ENCODE measurements at places on chromosomes 11 and 22.

DNA sequence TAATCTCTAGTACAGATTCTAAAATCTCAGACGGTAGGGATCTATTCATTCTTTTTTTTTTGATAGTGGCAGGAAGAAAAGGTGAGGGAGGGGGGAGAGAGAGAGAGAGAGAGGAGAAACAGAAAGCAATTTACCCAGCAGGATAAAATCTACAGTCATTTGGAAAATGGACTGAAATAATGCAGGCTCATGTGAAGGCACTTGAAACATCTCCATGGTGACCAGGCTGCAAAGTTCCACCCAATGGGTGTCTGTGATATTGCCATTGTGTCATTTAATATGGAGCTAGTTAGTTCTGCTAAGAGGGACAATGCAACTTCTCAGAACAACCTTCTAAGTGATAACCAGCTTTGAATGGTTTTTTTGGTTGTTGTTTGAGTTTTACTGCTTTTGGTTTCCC lies 165.2 kb upstream of the RAG2 start:
- no peak for DNase-seq

DNA sequence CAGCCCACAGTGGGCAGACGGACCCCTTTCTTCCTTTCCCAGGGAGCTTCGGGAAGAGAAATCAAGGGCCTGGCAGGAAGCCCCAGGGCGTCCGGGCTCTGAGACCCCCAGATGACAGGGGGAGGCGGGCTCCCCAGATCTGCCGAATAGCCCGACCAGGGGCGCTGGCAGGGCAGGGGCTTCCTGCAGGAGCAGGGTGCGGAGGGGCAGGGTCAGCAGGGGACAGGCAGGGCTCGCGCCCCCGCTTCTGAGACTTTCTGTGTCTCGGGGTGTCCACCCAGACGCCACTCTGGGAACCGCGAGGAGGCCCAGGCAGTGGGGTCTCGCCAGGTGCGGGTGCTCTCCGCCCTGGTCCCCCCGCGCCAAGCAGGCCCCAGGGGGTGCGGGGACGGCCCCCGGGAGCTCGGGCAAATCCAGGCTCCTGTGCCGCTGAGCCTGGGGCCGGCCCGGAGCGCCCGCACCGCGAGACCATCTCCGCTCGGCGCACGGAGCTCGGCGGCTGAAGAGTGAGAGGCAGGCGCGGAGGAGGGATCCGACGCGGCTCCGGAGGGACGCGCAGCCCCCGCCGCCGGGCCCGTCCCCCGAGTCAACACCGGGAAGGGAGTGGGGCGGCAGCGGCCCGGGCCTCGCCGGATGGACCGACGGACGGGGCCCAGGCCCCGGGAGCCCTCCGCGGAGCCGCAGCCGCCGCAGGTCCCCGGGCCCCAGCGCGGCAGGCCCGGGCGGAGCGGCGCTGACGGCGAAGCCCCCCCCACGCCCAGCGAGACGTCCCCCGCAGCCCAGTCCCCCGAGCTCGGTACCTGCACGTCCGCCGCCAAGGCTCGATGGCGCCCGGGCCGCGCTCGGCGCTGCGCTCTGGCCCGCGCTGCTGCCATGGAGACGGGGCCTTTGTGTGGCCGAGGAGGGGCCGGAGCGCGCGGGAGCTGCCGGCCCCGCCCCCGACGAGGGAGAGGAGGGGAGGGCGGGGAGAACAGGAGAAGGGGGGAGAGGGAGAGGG lies at the start of gene PLXNB2:
PLXNB2 (minus strand) TSS at position 894 of the 997 bp plus-strand sequence. CDS start 17,062 bp downstream, outside the sequence.
- peak; percentile 39 for DNase-seq

DNA sequence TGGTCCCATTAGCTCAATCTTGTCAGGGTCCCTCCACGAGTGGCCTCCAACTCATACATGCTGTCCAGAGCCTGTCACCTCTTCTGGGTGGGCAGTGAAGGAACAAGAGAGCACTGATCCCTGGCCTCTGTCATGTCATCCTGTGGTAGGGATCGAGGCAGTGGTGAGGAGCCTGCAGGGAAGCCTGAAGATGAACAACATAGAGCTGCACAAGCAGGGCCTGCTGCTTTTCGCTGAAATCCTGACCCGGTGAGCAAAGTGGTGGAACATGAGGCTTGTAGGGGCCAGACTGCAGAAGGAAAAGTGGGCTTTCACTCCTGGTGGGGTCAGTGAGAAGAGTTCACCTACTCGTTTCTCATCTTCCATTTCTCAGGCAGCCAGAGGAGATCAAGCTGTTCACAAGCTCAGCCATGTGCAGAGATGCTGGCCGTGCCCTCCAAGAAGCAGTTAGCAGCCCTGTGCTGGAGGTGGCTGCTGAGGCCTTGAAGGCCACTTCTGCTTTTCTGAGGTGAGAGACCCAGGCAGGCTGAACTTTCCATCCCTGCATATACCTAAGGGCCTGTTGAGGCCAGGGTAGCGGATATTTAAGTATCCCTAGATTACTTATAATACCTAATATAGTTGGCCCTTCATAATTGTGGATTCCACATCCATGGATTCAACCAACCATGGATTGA lies 32.9 kb downstream of the MEI1 start:
- no peak for DNase-seq

DNA sequence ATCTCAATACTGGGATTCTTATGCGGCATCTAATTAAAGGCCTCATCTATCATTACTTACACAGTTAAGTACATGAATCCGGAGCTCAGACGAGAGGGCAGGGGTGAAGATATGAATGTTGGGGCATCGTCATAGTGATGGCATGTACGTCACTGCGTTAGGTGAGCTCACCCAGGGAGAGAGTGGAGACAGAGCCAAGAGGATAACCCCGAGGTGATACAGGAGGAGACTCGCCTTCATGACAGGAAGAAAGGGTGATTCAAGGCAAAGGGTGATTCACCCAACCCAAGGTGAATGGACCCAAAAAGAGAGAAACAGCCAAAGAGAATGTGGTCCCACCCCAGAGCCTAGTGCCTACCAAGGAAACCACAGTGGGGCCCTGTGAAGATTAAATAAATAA lies 132.9 kb upstream of the BLID start:
- no peak for DNase-seq

- no peak for DNase-seq
Measured at GRCh38 chr11:125416981-125417935, 78.8 kb downstream of the FEZ1 start.

DNA sequence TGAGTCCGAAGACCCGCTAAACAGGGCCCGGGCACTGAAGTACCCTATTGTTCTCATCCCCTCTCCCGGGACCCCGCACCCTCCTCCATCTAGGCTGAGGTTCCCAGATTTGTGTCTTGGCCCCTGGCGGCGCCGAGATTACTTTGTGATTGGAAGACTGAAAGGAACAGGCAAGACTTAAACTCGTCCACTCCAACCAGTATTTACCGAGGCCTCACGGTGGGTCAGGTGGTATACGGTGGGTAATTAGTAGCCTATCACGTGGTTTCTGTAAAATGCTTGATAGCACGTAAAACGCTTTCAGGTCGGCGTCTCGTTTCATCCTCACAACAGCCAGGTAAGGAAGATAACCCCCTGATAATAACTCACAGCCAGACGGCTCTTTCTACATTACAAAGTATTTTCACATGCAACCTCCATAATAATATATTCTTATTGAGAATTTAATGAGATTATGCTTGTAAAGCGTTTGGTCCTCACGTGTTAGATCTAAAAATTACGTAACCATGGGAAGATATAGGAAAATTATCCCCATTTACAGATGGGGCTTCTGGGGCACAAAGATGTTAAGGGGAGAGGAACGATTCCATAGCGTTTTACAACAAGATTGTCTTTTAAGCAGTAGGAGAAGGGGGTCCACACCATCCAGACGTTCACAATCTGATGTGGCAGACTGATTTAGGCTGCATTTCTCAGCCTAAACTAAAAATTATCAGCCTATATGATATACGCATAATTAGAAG lies 642 bp upstream of the PIK3C2A start:
- DNase-seq = peak; percentile 44

DNA sequence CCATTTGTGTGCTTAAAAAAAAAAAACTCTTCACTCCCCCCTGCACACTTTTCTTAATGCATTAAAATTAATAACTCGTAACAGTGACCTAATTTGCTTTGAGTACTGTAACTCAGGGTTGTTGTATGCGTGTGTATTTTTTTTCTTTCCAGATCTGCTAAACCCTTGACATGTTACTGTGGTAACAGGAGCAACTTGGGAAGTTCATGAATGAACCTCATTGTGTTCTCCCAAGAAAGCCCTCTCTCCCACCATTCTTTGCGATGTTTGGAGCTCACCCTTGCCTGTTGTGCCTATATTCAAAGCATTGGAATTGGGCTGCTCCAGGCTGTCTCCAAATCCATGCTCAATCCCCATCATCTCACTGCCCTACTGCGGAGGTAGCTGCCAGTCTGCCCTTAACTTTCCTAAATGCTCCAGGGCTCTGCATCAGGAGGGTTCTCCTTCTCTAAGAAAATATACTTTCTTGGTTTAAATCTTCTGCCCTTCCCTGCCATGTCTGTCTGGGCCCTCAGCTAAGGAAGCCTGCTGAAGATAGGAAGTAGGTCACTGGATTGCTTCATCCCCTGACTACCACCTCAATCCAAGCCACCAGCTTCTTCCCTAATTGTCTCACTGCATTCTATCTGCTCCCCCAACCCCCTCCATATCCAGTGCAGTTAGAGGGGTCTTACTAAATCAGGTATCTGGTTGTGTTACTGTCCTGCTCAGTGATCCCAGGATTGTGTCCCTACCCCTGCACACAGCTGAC lies 70.3 kb downstream of the KIRREL3 start:
- DNase-seq = no peak

- no peak for DNase-seq
Measured at GRCh38 chr11:72141066-72141465, 5.5 kb downstream of the FOLR3 start.

GRCh38 chr11:105937331-105937730 lies 84.7 kb downstream of the MSANTD4 start:
- no peak for DNase-seq

All from naive thymus-derived CD8-positive, alpha-beta T cell (primary cell).